Uterus (tissue), 4 donors: ENCODE measurements at places on chromosomes 12 and 14. TPM values are rescaled to one million over a fixed set of nuclear protein-coding genes. Genes with fewer than 3 reads are reported as not detected.

Gene SPIC
- total RNA-seq = not detected

Gene TMX1
- 31.5 TPM for total RNA-seq

Gene DYRK4
- total RNA-seq = 51.1 TPM

Gene ACVR1B
- total RNA-seq = 2.6 TPM

Gene PTPRR
- total RNA-seq = 43.3 TPM

Gene EFS
- total RNA-seq = 30.1 TPM

Gene PSEN1
- total RNA-seq = 129 TPM

Gene REC8
- total RNA-seq = 54.3 TPM
